Stimulated activated CD4-positive, alpha-beta T cell treated with anti-CD3 and anti-CD28 coated beads, TNF-alpha, amount 100 ng/mL, for 24 hours (primary cell): ENCODE measurements at places on chromosomes 5 and 9.

DNA sequence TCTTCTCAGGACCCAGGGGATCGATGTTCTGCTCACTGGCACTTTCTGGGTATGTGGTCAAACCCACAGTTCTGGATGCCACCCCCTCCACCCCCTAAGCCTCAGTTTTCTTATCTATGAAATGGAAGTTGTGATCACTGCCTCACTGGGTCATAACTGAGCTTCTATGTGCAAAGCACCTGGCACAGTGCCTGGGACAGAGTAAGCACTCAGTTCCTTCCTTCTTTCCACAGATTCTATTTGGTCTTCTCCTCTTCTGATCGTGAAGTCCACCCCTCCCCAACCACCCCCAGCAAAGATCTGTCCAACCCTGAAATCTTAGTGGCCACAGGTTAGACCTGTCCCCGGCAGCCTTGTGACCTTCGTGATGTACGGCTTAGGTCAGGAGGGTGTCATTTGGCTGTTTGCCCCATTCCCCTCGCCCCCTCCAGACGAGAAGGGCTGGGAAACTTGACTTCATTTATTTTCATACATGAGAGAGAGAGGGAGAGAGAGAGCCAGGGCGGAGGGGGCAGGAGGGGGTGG is 181.4 kb downstream of the FGF18 start:
- DNase-seq: no peak

DNA sequence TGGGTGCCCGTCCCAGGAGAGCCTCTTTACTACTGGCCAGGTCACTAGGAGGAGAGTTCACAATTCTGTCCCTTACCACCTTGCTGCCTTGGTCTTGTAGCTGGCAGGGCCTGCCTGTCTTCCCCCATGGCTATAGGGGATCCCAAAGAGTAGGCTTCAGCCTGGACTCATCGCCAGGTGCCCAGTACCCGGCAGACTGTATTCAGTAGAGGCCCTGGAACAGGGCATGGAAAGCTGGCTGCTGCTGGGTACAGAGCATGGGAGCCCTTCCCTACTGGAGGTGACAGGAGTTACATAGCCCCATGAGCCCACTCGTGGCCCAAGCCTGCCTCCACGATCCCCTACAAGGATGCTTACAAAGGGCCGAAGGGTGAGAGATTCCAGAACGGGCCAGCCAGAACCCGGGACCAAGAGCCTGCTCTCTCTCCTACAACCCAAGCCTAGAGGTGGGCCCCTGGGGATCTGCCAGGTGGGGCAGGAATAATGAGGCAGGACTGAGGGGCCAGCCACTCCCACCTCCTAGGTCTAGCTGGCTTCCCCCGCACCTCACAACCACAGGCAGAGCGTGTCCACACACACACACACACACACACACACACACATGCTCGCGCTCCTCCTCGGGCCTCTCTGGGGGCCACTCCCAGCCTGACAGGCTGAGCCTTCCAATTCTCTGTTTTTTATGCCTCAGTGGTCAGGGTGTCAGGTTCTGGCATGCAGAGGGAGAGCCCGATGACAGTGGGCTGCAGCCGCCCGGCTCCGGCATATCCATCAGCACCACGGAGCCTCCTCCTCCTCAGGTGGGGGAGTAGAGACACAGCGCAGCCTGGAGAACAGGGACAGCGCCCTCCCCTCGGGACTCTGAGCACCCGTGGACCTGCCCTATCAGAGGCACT is 186.0 kb downstream of the PAX5 start:
- DNase-seq: no peak

DNA sequence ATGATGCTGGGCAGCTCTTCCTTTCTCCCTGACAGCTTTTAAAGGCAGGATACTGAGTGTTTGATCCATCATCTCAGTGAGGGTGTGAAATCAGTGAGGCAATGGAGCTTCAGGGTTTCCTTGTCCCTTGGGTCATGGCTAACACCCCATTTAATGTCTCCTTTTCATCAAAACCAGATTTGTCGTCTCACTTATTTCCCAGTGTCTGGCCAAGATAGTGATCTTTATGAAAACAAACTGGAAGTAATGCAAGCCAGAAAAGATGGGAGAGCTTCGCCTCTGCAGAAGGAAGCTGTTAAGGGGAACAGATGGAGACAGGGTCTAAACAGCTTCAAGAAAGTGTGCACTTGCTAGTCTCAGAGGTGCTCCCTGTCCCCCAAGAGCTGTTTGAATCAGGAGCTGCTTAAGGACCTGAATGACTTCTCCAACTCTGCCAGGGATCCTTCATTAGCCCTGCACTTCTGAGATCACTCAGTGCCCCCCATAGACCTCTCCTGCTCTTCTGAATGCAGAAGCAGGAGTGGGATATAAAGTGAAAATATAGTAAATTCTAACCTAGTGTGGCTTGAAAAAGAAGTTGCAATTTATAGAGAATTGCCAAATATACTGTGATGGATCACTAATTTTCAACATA is 96.1 kb downstream of the F2RL2 start:
- no peak for DNase-seq

GRCh38 chr5:131974956-131975726 is 29.7 kb upstream of the MEIKIN start:
- no peak for DNase-seq
